ENCODE measurements at places on chromosomes 1 and 21.

- no peak for DNase-seq
Observed at GRCh38 chr1:206915030-206915735, 6.6 kb downstream of the FCMR start.

GRCh38 chr1:27560268-27561123, 43.4 kb downstream of the AHDC1 start:
- DNase-seq, result no peak

DNA sequence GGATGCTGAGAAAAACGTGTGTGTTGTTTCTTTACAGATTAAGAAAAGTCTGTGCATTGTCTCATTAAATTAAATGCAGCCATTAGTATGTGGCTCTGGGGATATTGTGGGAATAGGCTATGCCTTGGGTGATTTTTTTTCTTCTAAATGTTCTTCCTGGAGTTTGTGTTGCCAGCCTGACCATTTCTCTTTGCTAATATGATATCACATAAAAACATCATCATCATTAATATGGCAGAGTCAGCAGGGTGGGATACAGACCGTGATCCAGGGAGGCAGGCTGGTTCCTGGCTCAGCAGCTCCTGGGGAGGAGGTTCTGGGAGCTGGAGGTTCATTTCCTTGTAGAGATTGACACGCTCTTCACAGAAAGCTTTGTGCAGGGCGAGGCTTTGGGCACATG, 60.7 kb upstream of the SELENON start:
- DNase-seq, result no peak

GRCh38 chr1:241323514-241324195, 33.4 kb downstream of the RGS7 start:
- DNase-seq, result peak; percentile 17

DNA sequence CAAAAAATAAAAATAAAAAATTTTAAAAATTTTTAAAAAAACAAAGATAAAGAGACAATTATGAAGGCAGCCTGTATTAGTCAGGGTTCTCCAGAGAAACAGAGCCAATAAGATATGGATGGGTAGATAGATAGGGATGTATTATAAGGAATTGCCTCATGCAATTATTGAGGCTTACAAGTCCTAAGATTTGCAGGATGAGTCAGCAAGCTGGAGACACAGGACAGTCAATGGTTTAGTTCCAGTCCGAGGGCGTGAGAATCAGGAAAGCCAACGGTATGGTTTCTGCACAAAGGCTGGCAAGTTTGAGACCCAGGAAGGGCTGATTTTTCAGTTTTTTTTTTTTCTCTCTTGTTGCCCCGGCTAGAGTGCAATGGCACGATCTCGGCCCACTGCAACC, 24.1 kb upstream of the EIF4G3 start:
- no peak for DNase-seq

DNA sequence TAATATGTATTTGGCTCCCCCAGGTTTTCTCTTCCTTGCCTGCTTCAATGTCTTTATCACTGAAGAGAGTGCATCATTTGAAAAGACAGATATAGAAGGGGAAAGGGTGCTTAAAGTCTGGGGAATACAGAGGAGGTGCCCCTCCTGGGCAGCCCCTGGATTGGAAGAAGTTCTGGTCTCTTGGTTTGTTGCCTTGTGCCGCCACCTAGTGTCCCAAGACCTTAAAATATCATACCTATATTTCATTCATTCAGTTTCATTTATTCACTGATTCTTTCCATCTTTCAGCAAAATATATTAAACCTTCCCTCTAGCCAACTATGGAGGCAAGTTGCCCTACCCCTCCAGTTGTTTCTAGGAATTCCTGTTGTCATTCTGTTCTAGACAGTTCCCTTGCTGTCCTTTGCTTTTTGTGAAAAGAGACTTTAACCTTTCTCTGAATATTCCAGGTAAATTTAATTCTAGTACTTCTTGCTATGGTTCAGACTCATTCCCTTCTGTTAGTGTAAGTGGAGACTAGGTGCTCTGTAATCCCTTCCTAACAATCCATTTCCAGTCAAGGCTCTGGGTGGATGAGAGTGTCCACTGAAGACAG, 56.1 kb downstream of the MEF2D start:
- no peak for DNase-seq

DNA sequence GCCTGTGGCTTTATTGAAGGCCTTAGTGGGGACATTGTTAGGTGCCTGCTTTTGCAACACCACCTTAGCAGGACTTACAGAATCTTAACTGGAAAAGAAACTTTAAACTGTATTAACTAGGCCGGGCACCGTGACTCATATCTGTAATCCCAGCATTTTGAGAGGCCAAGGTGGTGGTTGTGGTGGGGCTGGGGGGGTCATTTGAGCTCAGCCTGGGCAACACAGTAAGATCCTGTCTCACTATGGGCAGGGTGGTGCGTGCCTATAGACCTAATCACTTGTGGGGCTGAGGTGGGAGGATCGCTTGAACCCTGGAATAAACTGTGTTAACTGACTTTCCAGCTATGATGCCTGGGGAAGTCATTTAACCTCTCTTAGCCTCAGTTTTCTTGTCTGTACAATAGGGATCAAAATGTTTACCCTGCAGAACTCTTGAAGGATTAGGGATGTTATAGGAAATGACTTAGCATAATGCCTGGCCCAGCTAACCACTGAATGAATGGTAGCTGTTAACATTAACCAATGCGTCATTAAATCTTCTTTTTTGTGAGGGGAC, 39.5 kb downstream of the IER5 start:
- DNase-seq, result peak; percentile 78

DNA sequence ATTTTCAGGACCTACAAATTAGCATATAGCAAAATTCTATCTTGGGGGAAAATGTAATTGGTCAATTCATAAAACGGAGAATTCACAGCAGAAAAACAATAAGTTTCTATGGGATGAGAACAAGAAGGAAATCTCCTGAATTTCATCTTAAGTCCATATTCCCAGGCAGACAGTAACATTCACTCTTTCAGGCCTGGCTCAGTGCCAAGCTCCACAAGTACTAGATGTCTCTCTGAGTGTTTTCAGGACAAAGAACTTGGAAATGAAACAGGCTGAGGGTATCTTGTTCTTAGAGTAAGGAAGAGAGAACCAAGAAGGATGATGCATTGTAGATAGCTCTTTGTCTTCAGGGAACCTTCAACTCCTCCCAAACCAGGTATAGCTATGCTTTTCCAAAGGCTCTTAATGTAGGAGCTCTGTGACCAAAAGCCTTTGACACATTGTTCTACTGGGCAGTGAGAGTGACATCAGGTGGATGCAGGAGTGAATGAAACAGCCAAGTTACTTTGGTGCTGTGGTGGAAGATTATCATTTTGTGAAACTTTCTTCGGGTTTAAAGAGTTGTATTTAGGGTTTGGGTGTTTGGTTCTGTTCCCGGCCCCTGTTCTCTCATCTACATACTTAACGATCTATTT, 298.3 kb downstream of the GPATCH2 start:
- DNase-seq, result no peak

GRCh38 chr1:184986250-184986649, 11.9 kb upstream of the NIBAN1 start:
- DNase-seq, result no peak

DNA sequence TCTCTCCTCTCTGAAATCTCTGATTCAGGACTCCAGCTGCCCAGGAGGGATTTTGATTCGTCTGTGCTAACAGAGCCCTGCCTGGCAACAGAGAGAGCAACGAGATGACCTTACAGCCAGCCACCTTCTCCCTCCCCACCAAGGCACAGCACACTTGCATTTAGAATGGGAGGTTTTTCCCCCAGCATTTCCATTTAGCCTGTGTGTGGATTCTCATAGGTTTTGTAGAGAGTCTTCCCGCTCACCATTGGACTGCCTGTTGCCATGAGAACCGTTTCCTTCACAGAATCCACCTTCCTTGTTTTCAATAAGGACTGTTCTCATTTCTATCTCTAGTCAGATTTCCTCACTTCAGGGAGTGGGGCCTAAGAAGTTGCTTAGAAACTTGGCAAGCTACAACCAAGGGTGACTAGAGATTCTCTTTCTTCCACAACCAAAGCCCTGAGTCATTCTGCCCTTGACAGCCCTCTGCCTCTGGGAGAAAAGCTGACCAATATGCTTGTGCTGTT, 5.8 kb upstream of the IKBKE start:
- DNase-seq, result peak; percentile 57

DNA sequence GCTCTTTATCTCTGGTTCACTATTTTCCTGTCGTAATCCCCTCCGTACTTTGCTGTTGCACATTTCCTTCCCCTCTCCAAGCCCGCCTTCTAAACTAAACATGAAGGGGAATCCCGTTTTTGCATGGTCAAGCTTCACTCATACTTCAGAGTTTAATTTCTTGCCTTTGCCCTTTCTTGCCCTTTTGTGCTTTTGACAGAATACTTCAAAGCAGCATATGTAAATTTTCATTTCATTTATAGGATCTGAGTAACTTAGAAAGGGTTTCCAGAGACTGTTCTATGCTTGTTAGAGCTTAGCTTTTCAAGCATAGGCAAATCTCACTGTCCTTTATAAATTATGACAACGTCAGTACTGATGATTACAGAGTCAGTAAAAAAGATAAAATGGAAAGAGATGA, 27.7 kb downstream of the SPATA45 start:
- no peak for DNase-seq

GRCh38 chr21:25772686-25773085, 37.9 kb downstream of the GABPA start:
- DNase-seq, result peak; percentile 75

GRCh38 chr1:224541901-224542630, 74.1 kb upstream of the CNIH3 start:
- DNase-seq, result no peak

DNA sequence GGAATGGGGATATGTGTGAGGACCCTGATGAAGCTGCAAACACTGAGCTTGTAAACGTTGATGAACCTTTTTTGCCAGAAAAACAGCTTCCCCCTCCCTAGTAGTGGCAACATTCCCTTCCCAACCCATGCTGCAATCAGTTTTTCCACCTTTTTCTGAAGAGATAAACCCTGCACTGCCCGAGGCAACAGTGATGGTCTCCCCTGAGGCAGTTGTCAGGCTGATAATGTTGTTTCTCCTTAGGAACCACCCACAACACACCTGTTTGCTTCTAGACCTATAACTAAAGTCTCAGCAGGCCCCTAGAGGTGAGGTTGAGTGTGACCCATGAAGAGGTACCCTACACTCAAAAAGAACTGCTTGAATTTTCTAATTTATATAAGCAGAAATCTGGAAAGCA, 922.4 kb upstream of the ADGRL4 start:
- DNase-seq, result no peak

DNA sequence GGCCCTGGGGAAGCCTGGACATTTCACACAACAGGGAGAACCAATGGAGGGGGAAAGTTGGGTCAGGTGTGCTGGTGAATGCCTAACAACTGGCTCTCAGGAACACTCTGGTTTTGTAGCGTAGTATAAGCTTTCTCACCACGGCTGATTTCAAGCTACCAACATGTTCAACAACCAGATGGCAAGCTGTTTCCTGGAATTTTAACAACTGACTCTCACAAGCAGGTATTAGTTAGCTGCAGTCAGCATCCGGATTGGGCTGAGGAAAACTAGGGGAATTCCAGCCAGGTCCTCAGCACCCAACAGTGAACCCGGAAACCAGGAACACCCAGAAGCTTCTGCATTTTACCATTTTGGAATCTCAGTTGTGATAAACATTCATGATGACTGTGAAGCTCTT, 162.3 kb upstream of the CAMK1G start:
- no peak for DNase-seq

DNA sequence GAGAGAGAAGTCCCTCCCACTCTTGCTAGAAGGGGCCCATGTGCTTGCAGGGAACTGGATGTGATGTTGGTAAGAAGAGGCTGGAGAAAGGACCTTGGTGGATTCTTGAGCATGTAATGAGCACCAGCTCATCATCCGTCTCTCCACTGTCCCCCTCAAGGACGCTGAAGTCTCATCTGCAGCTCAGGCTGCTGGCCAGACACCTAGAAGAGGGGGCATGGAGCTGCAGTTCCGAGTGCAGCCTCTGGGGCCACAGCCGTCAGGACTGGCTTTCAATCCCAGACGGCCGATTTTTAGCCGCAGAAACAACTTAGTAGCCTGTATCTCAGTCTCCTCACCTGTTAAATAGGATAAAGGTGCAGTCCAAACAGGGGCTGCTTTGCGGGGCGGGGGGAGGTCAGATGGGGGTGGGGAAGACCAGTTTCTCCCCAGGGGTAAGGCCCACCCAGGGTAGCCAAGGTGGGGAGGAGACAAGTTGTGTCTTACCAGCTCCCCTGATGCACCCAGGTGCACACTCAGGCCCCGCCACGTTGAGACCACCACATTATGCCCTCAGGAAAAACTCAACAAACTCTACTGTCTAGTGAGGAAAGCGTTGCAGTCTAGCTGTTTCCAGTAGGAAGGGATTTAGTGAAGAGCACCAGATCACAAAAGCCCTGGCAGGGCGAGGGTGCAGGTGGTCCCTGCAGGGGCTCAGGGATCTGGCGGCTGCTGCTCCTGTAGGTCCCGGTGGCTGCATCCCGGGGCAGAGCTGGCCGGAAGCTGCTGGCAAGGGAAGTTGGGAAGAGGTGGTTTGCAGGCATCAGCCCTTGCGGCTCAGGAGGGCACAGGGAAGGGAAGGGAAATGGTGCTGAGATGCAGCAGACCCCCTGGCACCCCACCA, 29.5 kb downstream of the LDLRAP1 start:
- peak; percentile 11 for DNase-seq

- peak; percentile 55 for DNase-seq
Observed at GRCh38 chr1:221105578-221105977, 226.3 kb downstream of the HLX start.

DNA sequence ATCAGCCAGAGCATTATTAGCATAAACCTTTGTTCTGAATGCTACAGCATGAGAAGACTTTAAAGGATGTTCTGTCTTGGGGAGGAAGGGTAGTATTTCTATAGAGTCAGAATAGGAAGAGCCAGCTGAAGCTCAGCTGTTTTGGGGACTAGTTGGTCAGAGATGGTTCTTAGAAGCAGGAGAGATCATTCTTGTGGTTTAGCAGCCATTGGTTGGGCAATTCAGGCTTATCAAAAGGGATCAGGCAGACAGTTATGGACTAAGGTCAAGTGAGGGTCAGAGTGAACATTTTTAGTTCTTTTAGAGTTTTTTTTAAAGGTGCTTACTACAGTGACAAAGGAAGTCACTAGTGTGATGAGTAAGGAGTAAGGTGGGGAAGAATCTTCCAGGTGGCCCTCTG, 245.5 kb downstream of the RPS6KC1 start:
- peak; percentile 89 for DNase-seq

DNA sequence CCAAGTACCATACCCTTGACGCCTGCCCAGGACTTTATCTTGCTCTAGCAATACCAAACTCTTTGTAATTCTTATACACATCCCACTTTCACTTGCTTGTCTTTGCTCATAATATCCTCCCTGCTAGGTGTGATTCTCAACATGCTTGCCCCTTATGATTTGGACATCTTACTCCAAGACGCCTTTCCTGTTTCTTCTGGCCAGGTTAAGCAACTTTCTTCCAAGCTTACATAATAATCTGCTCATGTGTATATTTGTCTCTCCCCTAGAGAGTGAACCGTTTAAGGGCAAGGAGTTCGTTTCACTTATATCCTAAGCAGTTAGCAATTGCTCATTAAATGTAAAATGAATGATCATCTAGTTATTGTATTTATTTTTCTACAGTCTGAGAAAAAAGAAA, 21.8 kb downstream of the CRYZL1 start:
- DNase-seq, result peak; percentile 56

GRCh38 chr1:205301205-205301821, 20.2 kb downstream of the NUAK2 start:
- DNase-seq, result no peak
